ENCODE measurements at places on chromosomes 3 and 15. TPM values are rescaled to one million over a fixed set of nuclear protein-coding genes. Genes with fewer than 3 reads are reported as not detected.
A peak's percentile ranks its signal among the peaks of the same experiment; 100 is the strongest.

- DNase-seq = no peak
These were observed 452 bp downstream of the TMEM158 start for GRCh38 chr3:45225465-45226205.

The ZNF662 gene
- total RNA-seq = 1.4 TPM

GRCh38 chr3:56796202-56796601, 5.5 kb downstream of the ARHGEF3 start:
- DNase-seq = peak; percentile 75

DNA sequence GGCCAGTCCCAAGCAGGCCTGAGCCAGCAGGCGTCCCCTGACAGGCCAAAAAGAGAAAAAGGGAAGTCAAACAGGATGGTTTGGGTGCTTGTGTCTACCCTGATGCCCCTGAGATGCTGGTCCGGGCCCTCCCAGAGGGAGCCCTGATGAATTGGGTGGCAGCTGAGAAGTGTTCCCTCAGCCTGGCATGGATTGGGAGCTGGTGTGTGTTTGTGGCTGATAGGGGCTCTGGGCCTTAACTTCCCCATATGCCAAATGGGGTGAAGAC, 1.4 kb downstream of the FBLN2 start:
- DNase-seq = no peak

The RMDN3 gene
- 13.5 TPM for total RNA-seq

GRCh38 chr3:127483005-127483641, 107.4 kb downstream of the TPRA1 start:
- DNase-seq = no peak

DNA sequence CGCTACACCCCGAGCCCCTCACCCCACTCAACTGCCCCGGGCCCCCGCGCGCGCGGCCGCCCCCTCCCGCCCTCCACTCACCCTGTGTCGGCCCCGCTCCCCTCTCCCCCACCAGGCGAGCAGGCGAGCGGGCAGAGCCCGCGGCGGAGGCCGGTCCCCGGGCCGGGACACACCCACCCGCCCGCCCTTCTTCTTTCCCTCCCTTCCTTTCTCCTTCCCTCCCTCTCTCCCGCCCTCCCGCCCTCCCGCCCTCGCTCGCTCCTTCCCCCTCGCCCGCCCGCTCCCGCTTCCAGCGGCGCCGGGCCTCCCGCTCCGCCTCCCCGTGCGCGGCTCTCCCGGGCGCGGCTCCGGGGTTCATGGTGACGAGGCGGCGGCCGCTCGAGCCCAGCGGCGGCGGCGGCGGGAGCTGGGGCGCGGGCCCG, at the start of gene CTDSPL:
TSS of gene CTDSPL (plus strand) at position 261 of the 422 bp plus-strand sequence. CDS start 320 bp downstream, outside the sequence.
- peak; percentile 30 for DNase-seq

GRCh38 chr3:23553353-23553752, 252.4 kb upstream of the UBE2E1 start:
- DNase-seq = no peak

GRCh38 chr3:101851072-101851770, 1.9 kb downstream of the NFKBIZ start:
- DNase-seq = no peak

GRCh38 chr3:56887402-56888025, 85.8 kb upstream of the ARHGEF3 start:
- DNase-seq = no peak

DNA sequence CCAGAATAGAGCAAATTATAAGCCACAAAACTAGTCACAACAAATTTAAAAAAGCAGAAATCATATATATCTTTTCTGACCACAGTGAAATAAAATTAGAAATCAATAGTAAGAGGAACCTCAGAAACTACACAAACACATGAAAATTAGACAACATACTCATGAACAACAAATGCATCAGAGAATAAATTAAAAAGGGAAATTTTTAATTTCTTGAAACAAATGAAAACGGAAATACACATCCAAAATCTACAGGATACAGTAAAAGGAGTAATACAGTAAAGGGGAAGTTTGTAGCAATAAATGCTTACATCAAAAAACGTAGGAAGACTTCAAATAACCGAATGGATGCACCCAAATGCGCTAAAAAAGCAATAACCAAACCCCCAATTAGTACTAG, 19.2 kb downstream of the NME9 start:
- no peak for DNase-seq

DNA sequence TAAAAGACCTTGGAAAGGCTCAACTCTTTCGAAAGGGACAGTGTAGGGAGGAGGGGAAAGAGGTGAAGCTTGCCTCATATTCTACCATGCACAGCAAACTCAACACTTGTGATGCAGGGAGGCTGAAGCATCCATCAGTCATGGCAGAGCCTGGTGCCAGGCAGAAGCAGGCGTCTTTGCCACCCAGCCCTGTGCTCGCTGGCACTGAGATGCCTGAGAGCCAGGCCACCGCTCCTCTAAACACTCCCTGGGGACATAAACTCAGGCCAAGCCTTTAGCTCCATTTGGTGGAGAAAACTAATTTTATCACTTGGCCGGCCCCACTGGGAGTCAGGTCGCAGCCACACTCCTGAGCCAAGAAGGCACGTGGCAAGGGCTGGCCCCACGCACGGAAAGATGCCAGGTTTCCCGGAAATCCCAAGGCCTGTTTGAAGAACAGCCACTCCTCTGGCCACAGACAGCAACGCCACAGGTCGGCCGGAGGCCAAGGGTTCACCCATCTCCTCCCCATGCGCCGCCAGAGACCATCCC, 30.7 kb downstream of the XXYLT1 start:
- DNase-seq = no peak

GRCh38 chr3:171960159-171960558, 79.2 kb upstream of the FNDC3B start:
- no peak for DNase-seq

The GATM gene
- total RNA-seq = 1.1 TPM

The TMPRSS7 gene
- total RNA-seq = not detected

DNA sequence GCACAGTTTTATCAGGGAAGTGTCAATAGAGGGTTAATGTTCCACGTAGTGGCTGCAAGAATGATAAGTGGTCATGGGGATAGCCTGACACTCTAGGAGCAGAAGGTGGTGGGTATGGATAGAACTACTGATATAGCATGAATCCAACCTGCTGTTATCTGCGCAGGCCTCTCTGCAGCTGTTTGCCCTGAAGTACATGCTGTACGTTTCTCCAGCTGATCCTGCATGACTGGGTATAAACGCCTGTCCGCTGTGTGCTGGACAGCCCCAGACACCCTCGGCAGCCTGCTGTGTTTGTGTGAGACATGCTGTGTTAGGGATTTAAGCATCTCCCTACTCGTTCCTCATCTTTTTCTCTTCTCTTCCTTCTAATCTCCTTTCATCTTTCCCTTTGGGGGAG, 87.1 kb downstream of the LPP start:
- no peak for DNase-seq

DNA sequence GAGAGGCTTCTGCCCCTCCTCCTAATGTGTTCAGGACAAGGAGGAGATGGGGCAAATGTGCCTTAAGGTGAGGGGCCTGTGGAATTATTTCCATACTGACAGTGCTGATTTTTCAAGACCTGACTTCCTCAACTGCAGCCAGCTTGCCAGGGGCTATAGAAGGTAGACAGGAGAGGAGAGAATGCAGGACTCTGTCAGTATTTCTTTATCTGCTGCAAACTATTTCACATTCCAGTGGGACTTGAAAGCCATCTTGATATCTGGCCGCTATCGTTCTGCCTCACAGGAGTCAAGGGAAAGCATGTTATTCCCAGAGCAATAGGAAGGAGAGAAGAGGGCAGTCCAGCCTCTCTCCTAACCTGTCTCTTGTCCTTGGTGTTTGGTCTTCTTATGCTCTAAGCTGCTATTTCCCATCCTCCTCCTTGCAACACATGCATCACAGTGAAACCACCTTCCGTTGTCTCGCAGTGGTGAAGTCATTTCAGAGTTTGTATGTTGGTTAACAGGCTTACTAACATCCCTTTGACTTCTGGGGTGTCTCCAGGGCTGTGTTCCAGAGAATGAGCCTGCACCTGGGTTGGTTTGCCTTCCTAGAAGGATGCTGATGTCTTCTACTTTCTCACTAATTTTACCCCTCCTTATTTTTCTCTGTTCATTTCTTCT, 95.1 kb upstream of the MRPS22 start:
- no peak for DNase-seq

DNA sequence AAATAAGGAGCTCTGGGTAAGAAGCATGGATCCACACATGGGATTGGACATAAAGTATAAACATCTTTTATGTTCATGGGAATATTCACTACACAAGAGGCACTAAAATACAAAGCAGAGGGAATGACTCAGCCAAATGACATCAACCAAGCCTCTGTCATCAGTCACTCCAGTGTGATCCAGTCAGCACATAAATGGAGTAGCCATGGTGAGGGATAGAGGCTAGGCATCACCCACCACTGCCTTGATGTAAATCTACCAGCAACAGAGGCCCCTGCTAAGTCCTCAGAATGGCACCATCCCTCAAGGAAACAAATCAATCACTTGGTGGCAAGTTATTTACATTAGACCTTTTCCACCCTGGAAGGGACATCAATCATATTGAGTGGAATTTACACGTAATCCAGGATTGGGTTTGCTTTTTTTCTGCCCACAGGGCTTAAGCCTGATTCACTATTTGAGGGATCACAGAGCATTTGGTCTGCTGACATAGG, 27.2 kb downstream of the VEPH1 start:
- DNase-seq = peak; percentile 98

The GOLGA8T gene
- total RNA-seq = not detected

DNA sequence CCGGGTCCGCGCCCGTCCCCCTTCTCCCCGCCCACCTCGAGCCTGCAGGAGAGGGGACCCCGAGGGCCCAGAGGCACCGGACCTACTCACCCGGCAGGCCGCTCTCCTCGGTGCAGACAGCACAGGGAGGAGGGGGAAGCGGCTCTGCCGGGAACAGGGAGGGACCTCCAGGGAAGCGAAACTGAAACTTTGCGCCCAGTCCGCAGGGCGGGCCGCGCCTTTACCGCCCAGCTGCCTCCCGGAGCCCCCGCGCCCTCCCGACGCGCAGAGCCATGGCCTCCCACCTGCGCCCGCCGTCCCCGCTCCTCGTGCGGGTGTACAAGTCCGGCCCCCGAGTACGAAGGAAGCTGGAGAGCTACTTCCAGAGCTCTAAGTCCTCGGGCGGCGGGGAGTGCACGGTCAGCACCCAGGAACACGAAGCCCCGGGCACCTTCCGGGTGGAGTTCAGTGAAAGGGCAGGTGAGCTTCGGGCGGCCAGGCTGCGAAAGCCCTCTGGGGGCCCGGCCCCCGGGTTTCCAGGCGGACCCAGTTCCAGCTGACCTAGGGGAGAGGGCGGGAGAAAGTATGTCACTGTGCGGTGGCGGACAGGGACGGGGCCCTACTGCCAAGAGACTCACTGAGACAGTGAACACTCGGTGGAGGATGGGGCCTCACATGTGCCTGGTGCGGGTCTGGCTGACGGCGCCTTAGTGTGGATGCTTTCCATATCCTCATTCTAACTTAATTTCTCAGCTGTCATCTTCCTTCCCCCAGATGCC, at the start of the genes DTX3L and PARP9:
TSS of gene DTX3L (plus strand) at position 184 of the 758 bp plus-strand sequence. CDS start at position 273, 89 bp downstream.
TSS of gene PARP9 (minus strand) at position 146 of the 758 bp plus-strand sequence. CDS start 4,680 bp downstream, outside the sequence.
- peak; percentile 91 for DNase-seq

- no peak for DNase-seq
These were observed 167.2 kb downstream of the SPATA16 start for GRCh38 chr3:172973799-172974198.

DNA sequence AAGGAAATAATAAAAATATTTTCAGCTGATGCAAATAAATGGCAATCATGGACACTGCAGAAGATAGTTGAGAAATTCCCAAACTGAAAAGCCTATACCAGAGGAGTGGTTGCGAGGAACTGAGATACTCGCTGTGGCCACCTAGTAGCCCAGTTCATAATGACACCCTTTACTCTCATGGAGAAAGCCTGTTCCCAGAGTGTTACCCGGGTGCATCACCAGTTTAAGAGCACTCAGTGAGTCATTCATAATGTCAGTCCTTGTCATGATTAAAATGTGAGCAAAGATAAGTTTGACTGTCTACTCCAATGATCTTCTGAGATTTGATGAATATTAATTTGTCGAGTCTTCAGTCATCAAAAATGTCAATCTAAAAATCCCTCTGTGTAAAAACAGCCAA, 138.4 kb upstream of the LRRC3B start:
- peak; percentile 0 for DNase-seq

DNA sequence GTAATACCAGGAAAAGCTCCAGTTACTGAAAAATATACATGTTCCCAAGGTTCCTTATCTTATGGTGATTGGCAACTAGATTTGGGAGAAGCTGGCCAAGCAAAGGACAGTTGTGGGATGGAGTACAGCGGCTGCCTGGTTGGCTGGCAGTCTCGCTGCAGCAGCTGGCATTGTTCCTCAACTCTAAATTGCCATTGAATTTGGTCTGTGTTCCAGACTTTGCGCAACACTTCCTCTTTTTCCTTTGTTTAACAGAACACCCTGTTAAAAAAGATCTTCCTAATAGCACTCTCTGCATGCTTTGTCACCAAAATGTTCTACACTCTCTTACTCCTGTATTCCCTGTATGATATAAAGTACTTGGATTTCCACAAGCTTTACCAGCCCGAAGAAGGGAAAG, 420.6 kb upstream of the RBMS3 start:
- DNase-seq = no peak

GRCh38 chr3:137294839-137295238, 337.1 kb downstream of the IL20RB start:
- no peak for DNase-seq

DNA sequence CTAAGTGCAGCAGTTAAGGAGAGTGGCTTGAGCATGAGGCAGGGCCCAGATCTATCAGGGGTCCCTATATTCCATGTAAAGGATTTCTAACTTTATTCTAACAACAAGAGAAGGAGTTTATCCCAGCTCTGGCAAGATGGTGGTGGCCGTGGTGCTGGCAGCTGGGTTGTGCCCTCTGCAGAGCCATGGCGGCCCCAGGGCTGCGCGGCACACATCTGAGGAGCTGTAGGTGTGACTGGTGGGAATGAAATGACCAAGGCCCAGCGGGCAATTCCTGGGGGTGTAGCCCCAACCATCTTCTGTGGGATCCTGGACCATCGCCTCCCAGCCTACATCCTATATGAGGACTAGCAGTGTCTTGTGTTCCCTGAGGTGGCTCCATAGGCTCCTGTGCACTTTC, 263.5 kb downstream of the CNTN4 start:
- DNase-seq = no peak

DNA sequence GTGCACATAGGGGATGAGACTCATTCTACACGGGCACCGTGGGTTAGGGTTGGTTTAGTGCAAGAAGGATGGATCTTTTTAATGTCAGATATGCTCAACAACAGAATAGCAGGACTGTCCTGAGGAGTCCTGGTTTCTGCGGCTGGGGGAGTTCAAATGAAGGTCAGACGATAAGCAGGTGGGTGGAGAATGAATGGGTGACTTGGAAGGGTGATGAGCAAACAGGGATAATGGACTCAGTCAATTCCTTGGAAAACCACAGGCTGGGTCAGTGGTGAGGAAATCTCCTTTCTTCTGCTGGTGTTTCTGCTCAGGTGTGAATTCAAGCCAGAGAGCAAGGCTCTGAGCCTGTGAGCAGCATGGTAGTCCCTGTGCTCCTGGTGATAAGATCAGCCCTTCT, 59.9 kb downstream of the MESD start:
- peak; percentile 60 for DNase-seq

The PAQR5 gene
- 1.3 TPM for total RNA-seq

Data from M059J (cell line).